NCI-H2081 treated with DMSO at 0.1 percent for 48 hours (cell line): ENCODE measurements at places on chromosomes 2 and 18.

DNA sequence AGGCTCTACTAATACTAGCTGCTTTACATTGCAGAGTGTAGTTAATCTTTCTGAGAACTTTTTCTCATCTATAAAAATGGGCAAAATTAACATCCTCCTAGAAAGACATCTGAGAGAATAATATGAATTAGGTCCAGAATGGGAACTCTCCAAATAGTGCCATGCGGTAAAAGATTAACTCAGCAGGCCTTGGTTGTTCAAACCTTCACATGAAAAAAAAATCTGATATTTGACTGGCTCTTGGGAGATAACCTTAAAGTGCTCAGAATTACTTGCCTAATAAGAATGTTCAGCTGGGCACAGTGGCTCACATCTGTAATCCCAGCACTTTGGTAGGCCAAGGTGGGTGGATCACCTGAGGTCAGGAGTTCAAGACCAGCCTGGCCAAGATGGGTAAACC, 5.5 kb upstream of the CXXC1 start:
- no peak for DNase-seq

DNA sequence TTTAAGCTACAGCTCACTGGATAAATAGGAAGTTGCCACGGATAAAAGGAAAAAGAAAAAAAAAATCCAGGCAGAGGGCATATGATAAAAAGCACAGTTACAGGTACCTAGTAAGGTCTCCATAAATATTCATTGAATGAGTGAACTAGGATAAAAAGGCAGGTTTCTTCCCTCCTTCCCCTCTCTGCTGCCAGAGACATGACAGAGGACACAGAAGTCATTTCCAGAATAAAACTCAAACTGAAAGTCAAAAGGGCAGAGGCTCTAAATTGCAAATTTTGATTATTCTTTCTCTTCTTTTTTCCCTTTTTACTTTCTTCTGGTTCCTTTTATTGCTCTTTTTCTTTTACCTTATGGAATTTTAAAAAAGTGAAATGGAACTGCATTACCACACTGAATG, 7.7 kb downstream of the CD302 start:
- DNase-seq, result no peak

DNA sequence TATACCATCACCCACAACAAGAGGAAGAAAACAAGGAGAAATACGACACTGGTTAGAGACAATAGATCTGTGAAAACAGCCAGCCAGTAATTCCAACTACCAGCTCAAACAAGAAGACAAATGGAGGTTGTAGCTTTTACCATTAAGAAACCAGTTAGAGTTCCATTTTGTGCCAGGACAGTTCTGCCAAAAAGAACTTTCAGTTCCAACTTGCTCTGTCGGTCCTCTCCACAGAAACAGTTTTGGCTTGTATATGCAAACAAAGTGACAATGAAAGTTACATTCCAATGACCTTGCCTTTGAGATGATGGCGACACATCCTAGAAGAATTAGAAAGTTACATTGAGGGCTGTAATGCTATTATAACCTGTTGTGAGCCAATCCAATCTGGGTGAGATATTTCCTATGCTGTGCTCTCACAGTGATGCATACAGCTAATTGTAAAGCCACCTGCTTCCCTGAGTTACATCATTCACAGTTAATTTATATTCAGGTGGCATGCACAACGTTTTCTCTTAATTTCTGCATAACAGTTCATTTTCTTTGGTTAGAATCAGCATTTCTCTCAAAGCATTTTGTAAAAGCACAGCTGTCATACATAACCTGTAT, 1378.4 kb upstream of the PIK3C3 start:
- no peak for DNase-seq

DNA sequence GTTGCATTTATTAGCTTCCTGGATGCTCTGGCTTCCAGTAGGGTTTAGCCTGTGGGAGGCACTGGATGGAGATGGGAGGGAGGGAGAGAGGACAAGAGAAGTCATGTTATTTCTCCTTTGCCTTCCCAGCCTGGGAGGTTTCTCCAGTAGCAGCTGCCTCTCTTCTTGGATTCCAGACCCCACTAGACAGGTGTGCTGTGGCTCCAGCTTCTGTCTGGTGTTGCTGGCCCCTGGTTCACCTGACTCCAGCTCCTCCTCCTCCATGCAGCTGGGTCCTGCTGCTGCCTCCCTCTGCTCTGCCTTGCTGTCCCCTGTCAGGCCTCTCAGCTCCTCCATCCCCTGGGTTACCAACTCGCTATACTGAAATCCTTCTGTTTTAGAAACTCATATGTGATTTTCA, 188.9 kb upstream of the TNP1 start:
- DNase-seq, result no peak

DNA sequence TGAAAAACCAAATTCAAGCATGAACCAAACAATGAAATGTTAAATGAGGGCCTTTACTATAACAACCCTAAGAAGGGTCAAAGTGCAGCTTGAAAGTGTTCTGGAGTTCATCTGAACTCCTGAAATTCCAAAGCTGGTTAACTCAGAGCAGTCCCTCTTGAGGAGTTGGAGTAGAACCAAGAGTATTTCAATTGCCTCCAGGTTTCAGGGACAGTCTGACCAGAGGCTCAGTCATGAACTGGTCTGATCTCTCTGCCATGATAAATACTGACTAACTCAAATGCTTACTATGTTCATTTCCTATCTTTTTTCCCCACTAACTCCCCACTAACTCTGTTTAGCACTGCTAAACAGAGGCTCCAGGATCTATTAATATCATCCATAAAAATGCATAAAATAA, 2.7 kb downstream of the STARD7 start:
- no peak for DNase-seq

- DNase-seq, result peak; percentile 83
These were observed 35.7 kb downstream of the LYPD6 start for GRCh38 chr2:149365931-149366583.

- DNase-seq, result no peak
These were observed 215.6 kb upstream of the PKDCC start for GRCh38 chr2:41832218-41832617.

DNA sequence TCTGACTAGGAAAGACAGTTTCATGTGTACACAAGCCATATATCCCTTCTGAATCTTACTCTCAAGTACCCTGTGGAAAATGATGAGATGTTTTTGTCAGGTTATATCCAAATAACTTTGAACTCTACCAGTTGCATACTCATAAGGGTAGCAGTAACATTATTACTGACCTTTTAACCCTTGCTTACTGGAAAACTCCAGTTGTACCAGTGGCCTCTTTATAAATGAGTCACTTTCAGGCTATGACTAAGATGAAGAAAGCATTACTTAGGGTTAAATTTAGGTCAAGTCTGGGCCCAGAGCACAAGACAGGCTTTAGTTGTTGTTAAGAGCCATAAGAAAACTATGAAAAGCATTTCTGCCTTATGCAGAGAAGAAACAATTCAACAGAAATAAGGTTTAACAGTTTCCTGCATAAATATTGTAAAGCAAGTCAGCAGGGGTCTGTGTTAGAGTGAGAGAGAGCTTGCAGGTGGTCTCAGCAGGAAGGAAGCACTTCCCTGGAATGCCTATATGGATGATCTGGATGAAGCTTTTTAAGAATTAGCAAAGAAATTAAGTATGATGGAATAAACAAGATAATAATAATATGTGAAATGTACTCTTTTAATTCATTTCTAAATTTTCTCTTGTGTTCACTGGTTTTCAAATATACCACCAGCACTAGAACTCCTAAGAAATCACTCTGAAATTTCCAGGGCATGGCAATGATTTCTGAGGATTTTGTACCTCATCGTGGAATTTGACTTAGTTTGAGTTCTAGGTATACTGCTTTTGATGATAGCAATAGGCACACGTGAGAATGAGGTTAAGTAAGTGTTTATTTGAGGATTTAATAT, 126.6 kb downstream of the UBE2E3 start:
- no peak for DNase-seq

GRCh38 chr2:143526498-143526897, 397.3 kb downstream of the ARHGAP15 start:
- DNase-seq, result no peak

GRCh38 chr2:67388680-67389079, 8.5 kb upstream of the ETAA1 start:
- DNase-seq, result no peak

GRCh38 chr2:151928380-151928779, 100.2 kb upstream of the ARL5A start:
- no peak for DNase-seq

- no peak for DNase-seq
These were observed 797.3 kb downstream of the BCL11A start for GRCh38 chr2:59756150-59756549.

- no peak for DNase-seq
These were observed 4.1 kb downstream of the ESPNL start for GRCh38 chr2:238104226-238104690.

DNA sequence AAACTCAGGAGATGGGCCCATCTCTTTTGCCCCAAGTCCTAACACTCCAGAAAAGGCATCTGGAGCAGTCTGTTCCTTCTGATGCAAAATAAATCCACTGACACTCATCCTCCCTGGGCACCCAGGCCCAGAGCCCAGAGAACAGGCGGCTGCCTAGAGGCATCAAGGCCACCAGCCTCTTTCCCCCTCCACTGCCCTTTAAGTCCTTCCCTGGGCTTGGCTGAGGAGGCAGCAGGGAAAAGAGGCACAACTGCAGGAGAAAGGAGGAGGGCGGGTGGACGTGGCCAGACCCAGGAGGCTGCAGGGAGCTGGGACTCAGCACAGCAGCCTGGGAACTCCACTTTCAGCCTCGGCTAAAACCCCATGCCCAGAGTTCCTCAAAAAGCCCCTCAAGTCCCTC, 99.7 kb upstream of the ID2 start:
- no peak for DNase-seq

- DNase-seq, result no peak
These were observed 15.5 kb downstream of the FOSL2 start for GRCh38 chr2:28407976-28408690.

DNA sequence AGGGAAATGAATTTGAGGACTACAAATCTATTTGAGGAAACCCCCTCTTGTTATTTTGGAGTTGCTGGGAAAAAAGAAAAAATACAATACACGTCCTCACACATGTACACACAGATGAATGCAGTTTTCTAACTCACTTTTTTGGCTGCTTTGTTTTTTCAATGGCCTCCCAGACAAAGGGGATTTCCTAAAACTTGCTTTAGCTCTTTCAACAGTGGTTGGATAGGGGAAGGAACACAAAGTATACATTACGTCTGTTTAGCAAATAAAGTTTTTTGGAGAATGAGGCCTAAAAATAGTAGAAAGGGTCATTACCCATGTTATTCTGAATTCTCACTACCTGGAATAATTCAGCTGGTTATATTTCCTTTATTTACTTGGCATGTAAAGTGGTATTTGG, 125.3 kb upstream of the ITGB6 start:
- DNase-seq, result no peak

DNA sequence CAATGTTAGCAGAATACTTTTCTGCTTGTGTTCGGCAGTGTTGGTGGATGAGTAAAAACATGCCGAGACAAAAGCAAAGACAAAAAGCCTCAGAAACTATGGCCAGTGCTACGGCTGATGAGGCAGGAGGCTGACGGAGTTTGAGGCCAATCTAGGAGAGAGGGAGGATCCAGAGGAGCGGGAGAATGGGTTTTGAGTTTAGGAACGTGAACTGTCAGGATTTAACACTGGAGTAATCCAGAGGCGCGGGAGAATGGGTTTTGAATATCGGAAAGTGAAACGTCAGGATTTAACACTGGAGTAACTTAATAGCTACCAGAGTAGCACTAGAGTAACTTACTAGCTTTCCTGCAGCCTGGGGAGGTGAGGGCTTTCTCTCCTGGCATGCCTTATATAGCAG, 37.4 kb downstream of the LYPD6B start:
- DNase-seq, result no peak

GRCh38 chr2:141930803-141931202, 200.0 kb downstream of the LRP1B start:
- DNase-seq, result no peak

GRCh38 chr2:37315364-37315763, 9.3 kb downstream of the PRKD3 start:
- no peak for DNase-seq

GRCh38 chr2:9219027-9219445, 12.4 kb downstream of the ASAP2 start:
- no peak for DNase-seq

DNA sequence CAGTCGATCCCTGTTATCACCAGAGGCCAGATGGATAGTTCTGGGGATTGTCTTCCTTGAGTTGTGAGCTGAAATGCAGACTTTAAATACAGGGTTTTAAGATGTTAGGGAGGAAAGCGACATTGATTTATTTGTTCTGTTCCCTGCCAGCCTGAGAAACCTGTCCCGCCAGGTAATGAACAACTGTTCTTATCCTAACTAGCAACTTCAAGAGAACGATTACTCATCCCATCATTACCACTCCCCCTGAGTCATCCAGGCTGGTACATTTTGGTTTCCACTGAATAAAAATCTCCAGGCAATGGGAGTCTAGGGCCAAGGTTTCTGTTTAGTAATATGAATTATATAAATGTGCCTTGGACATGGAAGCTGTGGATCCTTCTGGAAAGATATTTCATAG, 131.2 kb downstream of the LYPD6B start:
- DNase-seq, result no peak

- no peak for DNase-seq
These were observed 11.4 kb upstream of the DTNB start for GRCh38 chr2:25684577-25685473.

- DNase-seq, result no peak
These were observed at the start of gene AOX1 for GRCh38 chr2:200585730-200586643. Gene AOX1, plus strand, starts transcription at chr2:200586014. Its CDS starts 95 bp downstream, at chr2:200586109.

GRCh38 chr2:100000915-100001707, 141.3 kb downstream of the AFF3 start:
- no peak for DNase-seq

GRCh38 chr2:84846041-84846663, 34.7 kb downstream of the TRABD2A start:
- DNase-seq, result no peak

- no peak for DNase-seq
These were observed 571.6 kb downstream of the ARHGAP15 start for GRCh38 chr2:143700865-143701264.

DNA sequence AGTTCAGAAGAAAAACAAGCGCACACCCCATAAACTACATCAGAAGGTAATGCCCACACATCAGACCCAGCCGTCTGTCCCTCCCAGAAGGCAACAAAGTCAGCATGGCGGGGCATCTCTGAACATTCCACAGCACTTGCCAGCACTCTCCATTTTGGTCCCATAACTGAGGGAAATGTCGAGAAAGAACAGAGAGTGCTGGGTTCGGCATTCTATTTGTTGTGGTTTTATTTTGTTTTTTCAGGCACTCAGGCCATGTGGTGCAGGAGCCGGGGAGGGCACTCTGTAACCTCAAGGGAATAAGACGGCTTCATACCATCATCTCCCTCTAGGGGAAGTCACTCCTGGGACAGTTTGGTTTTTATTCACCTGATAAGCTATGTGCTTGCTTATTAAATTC, 156.0 kb downstream of the SEPTIN10 start:
- DNase-seq, result no peak

DNA sequence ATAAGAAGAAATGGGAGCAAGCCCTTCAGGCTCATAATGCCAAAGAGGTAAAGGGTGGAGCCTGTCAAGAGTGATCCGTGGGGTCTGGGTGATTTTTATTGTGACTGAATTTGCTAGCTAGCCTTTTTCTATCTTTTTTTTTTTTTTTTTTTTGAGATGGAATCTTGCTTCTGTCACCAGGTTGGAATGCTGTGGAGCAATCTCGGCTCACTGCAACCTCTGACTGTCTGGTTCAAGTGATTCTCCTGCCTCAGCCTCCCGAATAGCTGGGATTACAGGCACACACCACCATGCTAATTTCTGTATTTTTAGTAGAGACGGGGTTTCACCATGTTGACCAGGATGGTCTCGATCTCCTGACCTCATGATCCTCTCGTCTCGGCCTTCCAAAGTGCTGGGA, 29.1 kb downstream of the DRC1 start:
- DNase-seq, result no peak

- no peak for DNase-seq
These were observed 83.8 kb downstream of the PARD3B start for GRCh38 chr2:204628926-204629712.
